ENCODE measurements at places on chromosomes 5 and 9.

- DNase-seq = no peak
Observed at GRCh38 chr5:2894736-2895135, 143.3 kb upstream of the IRX2 start.

GRCh38 chr5:42285230-42285629 is 138.0 kb upstream of the GHR start:
- no peak for DNase-seq

DNA sequence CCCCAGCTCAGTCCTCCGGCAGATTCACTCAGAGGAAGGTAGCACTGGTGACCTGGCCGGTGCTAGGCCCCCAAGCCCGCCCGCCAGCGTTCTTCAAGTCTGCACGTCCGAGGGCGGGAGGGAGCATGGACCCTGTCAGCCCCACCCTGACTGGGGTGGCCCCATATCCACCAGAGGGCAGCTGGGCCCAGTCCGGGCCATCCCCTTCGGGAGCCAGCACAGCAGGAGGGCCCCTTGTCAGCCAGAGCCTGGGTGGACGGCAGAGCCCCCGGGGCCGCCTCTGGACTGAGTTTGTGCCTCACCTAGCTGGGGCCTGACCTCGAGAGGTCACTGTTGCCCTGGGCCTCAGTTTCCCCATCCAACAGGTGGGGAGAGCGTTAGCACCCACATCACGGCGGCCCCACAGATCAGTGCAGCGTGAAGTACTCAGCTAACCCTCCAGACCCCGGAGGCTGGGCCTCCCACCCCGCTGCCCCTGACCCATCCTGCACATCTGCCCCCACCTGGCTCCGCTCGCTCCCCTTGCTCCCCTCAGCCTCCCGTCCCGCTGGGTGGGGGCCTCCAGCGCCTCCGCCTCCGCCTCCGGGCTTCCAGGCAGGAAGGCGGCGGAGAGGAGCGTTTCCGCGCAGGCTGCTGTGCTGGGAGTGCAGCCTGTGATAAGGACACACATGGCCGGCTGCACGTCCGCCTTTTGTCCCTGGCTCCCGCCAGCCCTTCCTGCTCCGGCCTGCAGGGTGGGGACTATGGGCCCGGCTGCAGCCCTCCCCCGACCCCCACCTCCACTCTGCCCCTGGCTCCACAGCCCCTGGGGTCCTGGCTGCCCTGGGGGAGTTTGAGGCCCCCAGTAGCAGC is 16.6 kb upstream of the EGFL7 start:
- no peak for DNase-seq

- DNase-seq = no peak
Observed at GRCh38 chr9:80556631-80557030, 984.9 kb downstream of the TLE4 start.

DNA sequence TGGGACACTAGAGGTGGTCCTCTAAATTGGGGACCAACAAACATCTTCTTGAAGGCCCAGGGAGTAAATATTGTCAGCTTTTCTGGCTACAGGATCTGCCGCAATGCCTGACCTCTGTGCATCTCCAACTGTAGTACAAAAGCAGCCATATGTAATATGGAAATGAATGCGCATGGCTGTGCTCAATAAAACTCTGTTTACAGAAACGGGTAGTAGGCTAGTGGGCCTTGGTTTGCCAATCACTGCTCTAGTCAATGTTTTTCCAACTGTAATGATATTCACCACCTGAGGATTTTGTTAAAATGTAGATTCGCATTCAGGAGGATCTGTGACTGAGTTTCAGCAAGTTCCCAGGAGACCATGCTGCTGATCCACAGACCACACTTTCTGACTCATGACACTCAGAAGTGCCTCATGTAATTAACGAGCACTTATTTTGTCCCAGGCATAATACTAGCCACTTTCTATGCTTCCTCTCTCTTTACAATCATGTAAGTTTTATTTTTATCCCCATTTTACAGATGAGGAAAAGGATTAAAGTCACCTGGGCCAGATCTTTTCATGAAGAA is 96.9 kb downstream of the MED27 start:
- no peak for DNase-seq

DNA sequence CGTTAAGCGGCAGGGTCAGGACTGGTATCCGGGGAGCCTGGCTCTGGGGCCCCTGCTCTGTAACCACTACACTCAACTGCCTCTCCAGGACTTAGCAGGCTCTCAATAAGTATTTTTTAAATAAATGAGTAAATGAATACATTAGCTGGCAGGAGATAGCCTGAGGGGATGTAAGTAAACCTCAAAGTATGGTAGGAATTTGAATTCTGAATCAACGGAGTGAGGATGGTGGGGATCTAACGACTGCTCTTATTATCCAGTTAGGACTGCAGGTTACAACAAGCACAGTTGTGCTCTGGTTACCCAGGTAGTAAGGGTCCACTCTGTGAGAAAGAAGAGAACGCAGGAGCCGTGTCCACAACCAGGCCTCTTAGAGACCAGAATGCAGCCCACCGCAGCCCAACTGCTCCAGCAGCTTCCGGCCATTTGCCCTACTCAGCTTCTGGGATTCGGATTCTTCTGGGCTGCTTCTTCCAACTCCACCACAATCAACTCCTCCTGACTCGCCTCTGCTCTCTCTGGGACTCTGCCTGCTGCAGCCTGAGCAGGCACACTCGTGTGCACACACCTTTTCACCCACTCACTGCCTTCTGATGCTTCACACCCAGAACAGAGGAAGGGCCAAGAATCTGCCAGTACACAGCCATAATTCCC is 52.6 kb downstream of the MED27 start:
- no peak for DNase-seq

GRCh38 chr9:96495341-96495740 is 45.4 kb downstream of the HABP4 start:
- DNase-seq = no peak

- DNase-seq = no peak
Observed at GRCh38 chr5:39355324-39355723, 9.0 kb downstream of the C9 start.

GRCh38 chr5:108451269-108451668 is 69.4 kb upstream of the FBXL17 start:
- DNase-seq = no peak

DNA sequence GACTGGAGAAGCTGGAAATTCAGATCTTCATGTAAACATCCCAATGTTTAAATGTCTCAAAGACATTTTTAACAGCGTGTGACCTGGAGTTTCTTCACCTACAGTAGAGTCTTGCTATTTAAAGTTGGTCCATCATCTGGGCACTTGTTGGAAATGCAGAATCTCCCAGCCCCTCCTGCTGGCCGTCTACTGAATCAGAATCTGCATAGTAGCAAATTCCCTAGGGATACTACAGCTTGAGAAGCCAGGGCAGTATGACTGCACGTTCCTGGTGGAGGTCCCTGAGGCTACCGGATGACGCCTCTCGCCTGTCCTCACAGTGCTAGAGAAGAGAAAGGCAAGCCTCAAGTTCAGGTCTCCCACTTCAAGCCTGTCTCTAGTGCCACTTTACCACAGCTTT is 15.7 kb downstream of the SAP30L start:
- DNase-seq = no peak

DNA sequence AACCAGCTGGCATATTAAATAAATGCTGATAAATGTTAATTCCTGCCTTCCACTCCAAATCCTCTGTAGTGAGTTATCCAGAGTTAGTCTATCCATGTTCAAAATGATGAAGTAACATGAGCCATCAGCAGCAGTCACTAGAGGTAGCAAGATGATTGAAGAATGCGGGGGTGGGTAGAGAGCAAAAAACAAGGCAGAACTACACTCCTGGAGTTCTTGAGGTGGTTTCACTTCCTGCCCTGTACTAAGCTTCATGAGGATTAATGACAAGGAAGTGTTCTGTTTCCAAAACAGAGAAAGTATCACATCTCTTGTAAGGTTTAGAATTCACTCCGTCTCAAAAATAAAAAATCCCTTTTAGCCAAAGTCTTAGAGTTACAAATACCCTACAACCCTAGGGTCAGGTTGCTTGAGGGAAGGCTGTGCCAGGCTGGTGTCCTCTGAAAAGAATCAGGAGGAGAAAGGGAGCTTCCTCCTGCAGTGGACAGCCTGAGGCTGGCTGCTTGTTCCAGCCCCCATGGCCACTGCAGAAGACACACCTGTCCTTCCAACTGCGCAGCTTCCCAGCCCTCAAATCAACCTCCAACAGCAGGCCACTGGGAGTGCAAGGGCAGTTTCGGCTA is 180.2 kb downstream of the DENND1A start:
- peak; percentile 51 for DNase-seq

- DNase-seq = no peak
Observed at GRCh38 chr5:150322202-150322601, 19.5 kb upstream of the ARSI start.

GRCh38 chr5:83099001-83099400 is 21.7 kb downstream of the XRCC4 start:
- no peak for DNase-seq

- no peak for DNase-seq
Observed at GRCh38 chr5:109708813-109709212, 19.1 kb downstream of the MAN2A1 start.

DNA sequence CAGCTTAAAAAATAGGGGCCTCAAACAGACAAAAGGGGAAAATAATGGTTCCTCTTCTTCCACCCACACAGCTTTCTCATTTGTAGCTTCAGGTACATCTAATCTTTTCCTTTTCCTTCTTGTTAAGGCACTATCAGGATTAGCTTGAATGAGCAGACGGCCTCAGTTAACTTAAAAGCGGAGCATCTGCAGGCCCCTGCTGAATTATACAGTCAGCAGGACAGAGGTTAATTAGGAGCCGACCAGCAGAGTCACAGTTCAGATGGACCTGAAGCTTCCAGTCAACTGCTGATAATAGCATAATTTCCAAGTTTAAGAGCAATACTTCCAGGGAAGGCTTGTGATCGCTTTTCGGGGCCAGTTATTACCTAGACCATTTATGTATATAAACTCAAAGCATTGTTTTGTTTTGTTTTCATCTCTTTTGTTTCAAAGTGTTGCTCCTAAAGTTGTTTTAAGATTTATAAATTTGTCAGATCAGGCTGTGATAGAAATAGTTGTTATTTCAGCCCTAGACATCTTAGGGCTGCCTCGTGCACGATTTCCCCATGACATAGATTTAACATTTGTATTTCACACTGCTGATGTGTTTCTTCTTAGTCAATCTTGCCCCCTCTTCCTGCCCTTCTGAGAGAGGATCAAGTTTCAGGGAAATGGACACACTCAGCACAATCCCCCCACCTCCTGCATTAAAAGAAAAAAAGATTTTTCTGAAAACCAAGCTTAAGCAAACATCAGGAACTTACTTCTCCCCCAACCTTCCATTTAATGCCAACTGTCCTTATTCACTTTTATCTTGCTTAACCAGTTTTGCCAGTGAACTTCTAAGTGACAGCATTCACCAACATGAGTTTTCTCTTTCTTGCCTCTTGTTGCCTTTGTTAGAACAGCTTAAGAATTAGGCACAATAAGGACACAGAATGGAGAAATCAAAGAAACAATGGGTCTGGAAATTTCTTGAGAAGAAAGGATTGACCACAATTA is 449.8 kb downstream of the ARHGEF28 start:
- DNase-seq = no peak

- no peak for DNase-seq
Observed at GRCh38 chr5:179211068-179211467, 134.2 kb downstream of the ADAMTS2 start.

GRCh38 chr5:2496126-2496525 is 255.4 kb downstream of the IRX2 start:
- no peak for DNase-seq

GRCh38 chr9:93357649-93358048 is 93.8 kb upstream of the FAM120A start:
- peak; percentile 38 for DNase-seq

DNA sequence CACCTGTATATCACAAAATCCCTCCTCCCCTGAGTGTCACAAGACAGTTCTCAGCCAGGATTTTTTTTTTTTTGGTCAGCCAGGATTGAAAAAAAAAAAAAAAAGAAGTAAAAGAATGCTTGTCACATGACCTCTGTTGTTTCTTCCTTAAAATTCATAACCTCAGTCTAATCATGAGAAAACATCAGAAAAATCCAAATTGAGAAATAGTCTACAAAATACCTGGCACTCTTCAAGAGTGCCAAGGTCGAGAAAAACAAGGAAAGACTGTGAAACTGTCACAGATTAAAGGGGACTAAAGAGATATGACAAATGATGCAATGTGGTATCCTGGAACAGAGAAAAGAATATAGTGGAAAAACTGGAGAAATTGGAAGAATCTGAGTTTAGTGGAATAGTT is 58.5 kb upstream of the SUB1 start:
- DNase-seq = no peak

DNA sequence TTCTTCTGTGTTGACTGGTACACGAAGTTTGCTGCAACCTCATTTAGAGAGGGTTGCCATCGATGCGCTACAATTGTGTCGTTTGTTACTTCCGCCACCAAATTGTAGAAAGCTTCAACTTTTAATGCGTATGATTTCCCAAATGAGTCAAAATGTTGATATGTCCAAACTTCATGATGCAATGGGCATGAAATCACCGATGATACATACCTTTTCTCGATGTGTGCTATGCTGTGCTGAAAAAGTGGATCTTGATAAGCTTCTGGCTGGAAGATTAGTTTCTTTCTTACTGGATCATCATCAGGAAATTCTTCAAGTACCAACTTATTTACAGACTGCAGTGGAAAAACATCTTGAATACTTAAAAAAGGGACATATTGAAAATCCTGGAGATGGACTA is 65.7 kb downstream of the TMEM38B start:
- no peak for DNase-seq

GRCh38 chr9:4214486-4214885 is 85.4 kb downstream of the GLIS3 start:
- no peak for DNase-seq

- peak; percentile 92 for DNase-seq
Observed at GRCh38 chr9:127785023-127785932, 556 bp upstream of the CDK9 start.

- no peak for DNase-seq
Observed at GRCh38 chr5:143601357-143601756, 197.9 kb upstream of the NR3C1 start.

GRCh38 chr9:137243626-137244485 is 2.8 kb downstream of the TUBB4B start:
- no peak for DNase-seq

DNA sequence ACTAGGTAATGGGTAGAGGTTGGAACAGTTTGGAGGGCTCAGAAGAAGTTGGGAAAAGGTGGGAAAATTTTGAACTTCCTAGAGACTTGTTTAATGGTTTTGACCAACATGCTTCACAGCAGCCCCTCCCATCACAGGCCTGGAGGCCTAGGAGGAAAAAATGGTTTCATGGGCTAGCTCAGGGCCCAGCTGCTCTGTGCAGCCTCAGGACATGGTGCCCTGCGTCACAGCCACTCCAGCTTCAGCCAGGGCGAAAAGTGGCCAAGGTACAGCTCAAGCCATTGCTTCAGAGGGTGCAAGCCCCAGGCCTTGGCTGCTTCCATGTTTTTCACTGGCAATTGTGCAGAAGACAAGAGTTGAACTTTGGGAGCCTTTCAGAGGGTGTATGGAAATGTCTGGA is 453.7 kb downstream of the LRRC70 start:
- DNase-seq = no peak

GRCh38 chr9:76534026-76534425 is 75.0 kb downstream of the GCNT1 start:
- DNase-seq = no peak

- no peak for DNase-seq
Observed at GRCh38 chr9:114097613-114098020, 1.5 kb downstream of the KIF12 start.

GRCh38 chr5:158133369-158133768 is 274.4 kb upstream of the CLINT1 start:
- no peak for DNase-seq

Measured in GM20000 (cell line).